ENCODE measurements at places on chromosomes 2 and 18. TPM values are rescaled to one million over a fixed set of nuclear protein-coding genes. Genes with fewer than 3 reads are reported as not detected.

Gene ACTG2
- total RNA-seq, result 175 TPM

Gene SULT6B1
- not detected for total RNA-seq

Gene C2orf78
- total RNA-seq, result not detected

Gene FAM237A
- not detected for total RNA-seq

Gene LBX2
- total RNA-seq, result 1.3 TPM

Gene ERBB4
- 0.42 TPM for total RNA-seq

Gene TDRD15
- not detected for total RNA-seq

Gene EFR3B
- total RNA-seq, result 1.4 TPM

Gene ACADL
- total RNA-seq, result 0.59 TPM

Gene CNDP1
- not detected for total RNA-seq

Gene RFTN2
- total RNA-seq, result 5.9 TPM

Gene FIGN
- total RNA-seq, result 1.2 TPM

Gene KCNG2
- total RNA-seq, result not detected

Gene TMEM198
- 0.88 TPM for total RNA-seq

Gene GKN2
- total RNA-seq, result not detected

Gene RNPEPL1
- 48.7 TPM for total RNA-seq

Gene MC2R
- total RNA-seq, result not detected

Gene IMPA2
- 1.2 TPM for total RNA-seq

Gene KRTCAP3
- not detected for total RNA-seq

Gene ABCG5
- total RNA-seq, result not detected

Gene OTOF
- total RNA-seq, result 0.05 TPM

Gene IHH
- not detected for total RNA-seq

Gene CXCR2
- not detected for total RNA-seq

Gene SGPP2
- not detected for total RNA-seq

Gene VSNL1
- not detected for total RNA-seq

Gene CLEC4F
- total RNA-seq, result not detected

Gene C2orf15
- 0.18 TPM for total RNA-seq

Gene LDLRAD4
- 4.1 TPM for total RNA-seq

Gene B4GALT6
- total RNA-seq, result 19.3 TPM

Gene CACNB4
- 1.2 TPM for total RNA-seq

Gene DQX1
- total RNA-seq, result 0.32 TPM

Gene FN1
- total RNA-seq, result 24,089 TPM

Gene PID1
- 50.2 TPM for total RNA-seq

Gene DLX1
- total RNA-seq, result 0.55 TPM

Gene CRYBA2
- not detected for total RNA-seq

Gene CHRNG
- total RNA-seq, result not detected

Gene NXPH2
- not detected for total RNA-seq

Gene ALKAL2
- total RNA-seq, result not detected

Gene DHRS9
- 0.09 TPM for total RNA-seq

Gene DCC
- not detected for total RNA-seq

Gene ACAA2
- 42.1 TPM for total RNA-seq

Gene PLGLB2
- total RNA-seq, result 0.30 TPM

Gene KLHL41
- 0.30 TPM for total RNA-seq

Gene RRM2
- total RNA-seq, result 7.1 TPM

Gene CCDC74A
- 8.3 TPM for total RNA-seq

Gene CDH2
- 523 TPM for total RNA-seq

Gene COLEC12
- total RNA-seq, result 0.28 TPM

Gene TRIM43
- total RNA-seq, result not detected

Measured in smooth muscle cell of the umbilical artery (primary cell).